ENCODE measurements at places on chromosomes 4 and X.

DNA sequence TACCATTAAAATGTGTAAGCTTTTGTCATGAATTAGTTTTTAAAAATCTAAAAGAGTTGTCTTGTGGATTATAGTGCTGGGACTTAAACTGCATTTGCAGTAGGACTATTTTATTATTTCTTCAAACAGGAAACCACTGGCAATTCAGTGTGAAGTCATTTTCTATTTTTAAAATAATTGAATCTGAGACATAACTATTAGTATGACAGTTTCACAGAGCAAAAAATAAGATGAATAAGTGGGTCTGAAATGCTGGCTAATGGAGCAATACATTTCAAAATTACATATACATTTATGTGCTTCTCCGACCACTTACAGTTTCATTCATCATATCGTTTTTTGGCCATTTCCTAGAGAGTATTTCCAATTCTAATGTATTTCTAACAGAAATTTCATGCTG lies 75.3 kb upstream of the RAPGEF2 start:
- no peak for DNase-seq

DNA sequence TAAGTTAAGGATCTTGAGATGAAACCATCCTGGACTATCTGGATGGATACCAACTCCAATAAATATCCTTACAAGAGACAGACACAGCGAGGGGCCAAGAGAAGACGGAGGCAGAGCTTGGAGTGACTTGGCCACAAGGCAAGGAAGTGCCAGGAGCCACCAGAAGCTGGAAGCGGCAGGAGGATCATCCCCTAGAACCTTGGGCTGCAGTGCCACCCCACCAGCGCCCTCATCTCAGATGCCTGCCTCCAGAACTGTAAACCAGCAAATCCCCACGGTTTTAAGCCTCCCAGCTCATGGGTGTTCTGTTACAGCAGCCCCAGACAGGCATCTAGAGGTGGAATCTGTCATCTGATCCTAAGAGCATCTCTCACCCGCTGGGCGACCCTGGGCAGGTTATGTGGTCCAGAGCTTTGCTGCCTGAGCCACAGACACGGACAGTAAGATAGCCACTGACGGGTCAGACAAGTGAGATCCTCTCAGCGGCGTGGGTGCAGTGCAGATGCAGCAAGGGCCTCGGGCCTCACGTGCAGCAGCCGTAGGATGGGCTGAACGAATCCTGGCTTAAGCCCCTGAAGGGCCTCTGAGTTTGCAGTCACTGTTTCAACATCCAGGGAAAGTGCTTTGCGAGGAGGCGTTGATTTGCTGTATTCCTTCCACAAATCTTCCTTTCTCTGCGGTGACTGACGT lies 25.1 kb upstream of the MXD4 start:
- no peak for DNase-seq

- DNase-seq, result no peak
These were observed 432.4 kb downstream of the DMD start for GRCh38 chrX:32778965-32779364.

GRCh38 chr4:17958181-17958580 lies 63.4 kb downstream of the LCORL start:
- DNase-seq, result no peak

DNA sequence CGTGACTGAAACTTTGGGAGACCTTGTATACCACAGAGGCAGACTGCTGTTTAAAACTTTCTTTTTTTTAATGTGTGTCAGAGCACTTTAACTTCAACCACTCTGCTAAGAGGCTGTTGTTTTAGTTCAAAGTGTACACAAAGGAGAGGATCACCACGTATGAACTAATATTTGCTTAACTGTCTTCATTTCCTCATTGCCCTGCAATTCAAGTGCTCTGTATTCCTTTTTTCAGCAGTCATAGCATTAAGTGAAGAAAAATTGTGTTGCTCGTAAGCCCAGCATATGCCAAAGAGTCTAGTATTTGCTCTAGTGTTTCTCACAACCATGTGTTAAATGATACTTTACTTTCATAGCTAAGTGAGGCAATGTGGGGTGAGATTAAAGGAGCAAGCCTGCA lies 63.0 kb upstream of the HHIP start:
- DNase-seq, result no peak

GRCh38 chrX:56468441-56468840 lies 95.0 kb upstream of the UBQLN2 start:
- no peak for DNase-seq

- no peak for DNase-seq
These were observed 59.1 kb downstream of the FBXW7 start for GRCh38 chr4:152476796-152477195.
